GM12878 (cell line): ENCODE measurements at places on chromosomes 1 and 21. TPM values are rescaled to one million over a fixed set of nuclear protein-coding genes. Genes with fewer than 3 reads are reported as not detected.

DNA sequence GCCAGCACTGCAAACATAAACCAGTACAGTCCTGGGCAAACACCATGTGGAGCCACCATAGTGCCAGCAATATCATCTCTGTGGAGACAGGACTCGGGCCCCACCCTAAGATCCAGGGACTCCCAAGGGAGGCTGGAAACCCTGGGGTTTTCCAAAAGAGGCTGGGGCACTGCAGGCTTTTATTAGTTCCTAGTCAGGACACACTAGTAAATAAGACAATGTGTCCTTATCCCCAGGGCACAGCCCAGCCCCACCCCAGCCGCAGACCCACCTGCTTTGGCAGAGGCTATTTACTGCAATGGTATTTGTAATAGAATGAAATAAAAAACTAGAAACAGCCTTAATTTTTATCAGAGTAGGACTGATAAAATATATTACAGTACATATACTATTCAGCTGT is 486 bp upstream of the GJB3 start:
- no peak for DNase-seq

GRCh38 chr21:27647921-27648320 is 681.0 kb upstream of the ADAMTS5 start:
- no peak for DNase-seq

GRCh38 chr1:109807822-109808680 is 44.3 kb upstream of the EPS8L3 start:
- no peak for DNase-seq

GRCh38 chr1:209207126-209207700 is 376.3 kb upstream of the CAMK1G start:
- no peak for DNase-seq

DNA sequence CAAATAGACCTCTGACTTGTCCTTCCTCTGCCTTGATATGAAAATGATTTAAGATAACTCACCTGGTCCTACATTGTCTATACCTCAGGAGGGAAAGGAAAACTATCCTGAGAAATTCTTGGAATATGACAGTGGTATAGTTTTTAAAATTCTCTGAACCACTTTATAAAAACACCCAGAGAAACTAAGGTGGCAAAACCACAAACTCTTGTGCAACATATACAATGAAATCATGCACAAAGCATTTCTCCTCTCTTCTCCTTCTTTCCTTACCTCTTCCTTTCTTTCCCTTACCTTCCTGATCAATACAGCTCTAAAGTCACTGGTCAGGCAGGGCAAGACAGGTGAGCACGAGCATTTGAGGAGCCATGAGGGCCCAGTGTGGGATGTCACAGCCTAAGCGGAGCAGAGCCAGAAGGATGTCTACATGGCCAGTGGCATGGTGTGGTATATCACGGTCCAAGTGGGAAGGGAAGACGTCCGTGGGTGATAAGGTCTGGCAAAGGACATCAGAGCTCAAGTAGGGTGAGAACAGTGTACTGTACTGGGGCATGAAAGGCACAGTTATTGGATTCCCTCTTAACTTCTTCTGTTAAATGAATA is 543.3 kb downstream of the DPYD start:
- DNase-seq: no peak

- DNase-seq: no peak
These were observed 23.1 kb downstream of the C21orf91 start for GRCh38 chr21:17796037-17796403.

DNA sequence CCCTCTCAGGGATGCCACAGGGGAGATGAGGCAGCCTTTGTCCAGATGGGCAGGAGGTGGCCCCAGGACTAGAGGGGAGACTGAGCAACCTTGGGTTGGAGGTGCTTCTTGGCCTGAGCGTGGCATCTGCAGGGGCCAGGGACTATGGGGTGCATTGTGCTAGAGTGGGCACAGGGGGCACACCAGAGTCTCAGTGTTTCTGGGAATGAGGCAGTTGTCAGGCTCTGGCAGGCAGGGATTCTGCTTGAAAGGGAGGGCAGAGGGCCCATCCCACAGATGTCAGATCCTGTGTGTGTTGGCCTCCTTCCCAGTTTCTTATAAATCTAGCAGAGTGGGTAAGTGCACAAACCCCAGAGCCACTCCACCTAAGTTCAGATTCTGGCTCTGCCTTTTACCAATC is 13.7 kb downstream of the LGR6 start:
- DNase-seq: no peak

DNA sequence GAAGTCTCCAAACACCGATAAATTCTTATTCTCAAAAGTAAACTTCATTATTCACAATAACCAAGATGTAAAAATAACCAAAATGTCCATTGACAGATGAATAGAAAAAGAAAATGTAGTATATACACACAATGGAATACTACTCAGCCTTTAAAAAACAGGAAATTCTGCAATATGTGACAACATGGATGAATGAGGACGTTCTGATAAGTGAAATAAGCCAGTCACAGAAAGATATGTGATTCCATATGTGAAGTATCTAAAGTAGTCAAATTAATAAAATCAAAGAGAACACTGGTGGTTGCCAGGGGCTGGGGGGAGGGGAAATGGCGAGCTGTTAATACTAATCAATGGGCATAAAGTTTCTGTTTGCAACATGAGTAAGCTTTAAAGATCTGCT is 36.0 kb downstream of the LRRC8C start:
- no peak for DNase-seq

DNA sequence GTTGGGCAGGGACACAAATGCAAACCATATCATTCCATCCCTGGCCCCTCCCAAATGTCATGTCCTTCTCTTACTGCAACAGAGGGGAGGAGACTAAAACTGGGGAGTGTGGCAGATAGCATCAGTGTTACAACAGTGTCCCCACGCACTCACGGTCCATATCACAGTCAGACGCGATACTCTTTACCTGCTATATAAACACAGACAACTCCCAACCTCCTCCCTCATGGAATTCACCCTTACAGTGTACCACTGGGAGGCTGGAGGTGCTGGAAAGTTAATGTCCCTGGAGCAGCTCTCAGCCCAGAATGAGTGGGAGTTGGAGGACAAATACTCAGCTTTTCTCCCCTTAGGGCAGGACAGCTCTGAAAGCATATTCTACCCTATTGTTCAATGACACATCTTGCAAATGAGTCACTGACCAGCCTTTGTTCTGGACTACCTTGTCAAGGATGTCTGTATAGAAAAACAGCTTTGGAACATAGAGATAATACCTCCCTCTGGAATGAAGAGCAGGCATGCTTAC is 445.9 kb downstream of the SETD4 start:
- DNase-seq: no peak

DNA sequence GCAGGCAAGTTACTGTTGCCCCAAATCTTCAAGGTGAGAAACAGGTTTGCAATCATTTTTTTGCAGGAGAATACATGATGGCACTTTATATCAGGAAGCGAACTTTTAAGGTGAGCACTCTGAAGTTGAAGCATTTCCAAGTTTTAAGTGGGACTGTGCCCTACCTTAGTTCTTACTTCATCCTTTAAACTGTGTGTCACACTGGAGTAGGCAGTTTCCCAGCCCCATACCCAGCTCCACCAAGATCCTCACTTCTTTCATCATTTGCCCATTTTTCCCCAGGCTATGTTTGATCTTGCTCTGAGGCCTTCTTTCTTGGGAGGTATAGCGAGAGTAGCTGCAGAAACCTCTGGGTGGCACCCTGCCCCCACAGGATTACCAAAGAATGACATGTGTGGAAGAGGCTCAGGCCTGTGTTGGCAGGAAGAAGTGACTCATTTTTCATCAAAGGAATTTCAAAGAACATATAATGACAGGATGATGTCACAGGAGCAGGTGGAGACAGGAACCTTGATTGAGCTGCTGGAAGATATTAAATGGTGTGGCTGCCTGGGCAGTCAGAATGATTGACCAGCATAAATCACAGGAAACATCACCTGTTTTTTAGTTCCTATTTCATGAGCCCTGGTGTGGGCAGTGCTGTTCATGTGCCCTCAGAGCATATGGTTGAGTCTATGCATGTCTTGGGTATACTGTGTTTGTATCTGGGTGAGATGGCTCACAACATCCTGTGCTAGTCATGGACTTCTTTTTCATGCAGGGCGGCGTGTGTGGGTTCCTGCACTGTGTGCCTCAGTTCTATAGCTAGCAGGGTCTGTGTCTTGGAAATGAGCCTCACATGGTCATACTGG is 20.8 kb upstream of the MACF1 start:
- DNase-seq: no peak

DNA sequence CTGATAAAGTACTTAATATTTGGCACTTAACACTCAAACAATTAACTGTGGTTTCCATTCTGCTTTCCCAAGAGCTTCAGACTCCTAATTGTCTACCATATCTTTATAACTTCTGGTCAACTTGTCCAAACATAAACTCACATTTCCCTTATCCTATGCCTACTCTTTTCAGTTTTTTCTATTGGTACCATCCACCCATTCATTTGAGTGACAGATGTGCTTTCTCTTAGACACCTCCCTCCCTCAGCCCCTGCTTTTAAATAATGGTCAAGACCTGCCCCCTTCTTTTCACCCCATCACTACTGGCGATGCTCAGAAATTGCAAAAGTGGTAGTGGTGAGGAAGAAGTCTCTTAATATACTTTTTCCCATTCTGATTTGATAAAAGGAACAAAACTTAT is 5.5 kb downstream of the SLC16A4 start:
- DNase-seq: no peak

DNA sequence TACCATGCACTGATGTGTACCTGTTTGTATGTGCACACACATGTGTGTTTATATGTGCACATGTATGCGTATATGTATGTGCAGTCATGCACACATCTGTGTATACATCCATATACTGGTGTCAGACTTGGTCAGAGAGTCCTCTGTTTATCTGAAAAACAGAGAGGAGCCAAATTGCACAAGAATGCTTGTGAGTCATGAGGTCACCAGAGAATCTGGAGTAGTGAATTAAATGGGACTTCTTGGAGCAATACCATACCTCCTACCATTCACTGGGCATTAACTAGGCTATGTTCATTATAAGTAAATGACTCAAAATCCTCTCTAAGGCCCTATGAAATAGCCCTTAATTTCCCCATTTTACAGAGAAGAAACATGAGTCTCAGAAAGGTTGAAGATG is 272.1 kb upstream of the C1orf87 start:
- no peak for DNase-seq

DNA sequence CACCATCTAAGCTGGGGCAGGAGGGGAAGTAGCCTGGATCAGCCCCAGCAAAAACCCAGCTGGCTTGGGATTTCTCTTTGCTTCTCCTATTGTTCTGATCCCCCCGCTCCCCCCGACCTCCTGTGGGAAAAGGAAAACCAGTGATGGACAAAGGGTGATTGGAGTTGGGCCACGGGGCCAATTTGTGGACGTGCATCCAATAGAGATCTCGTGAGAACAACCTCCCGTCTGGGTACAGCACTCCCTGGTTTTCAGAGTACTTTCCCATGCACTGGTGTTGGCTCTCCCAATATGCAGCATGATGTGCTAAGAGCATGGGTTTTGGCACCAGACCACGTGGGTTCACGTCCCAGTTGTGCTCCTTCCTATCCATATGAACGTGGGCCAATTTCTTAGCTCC is 9.0 kb downstream of the BLACAT1 start:
- DNase-seq: no peak

DNA sequence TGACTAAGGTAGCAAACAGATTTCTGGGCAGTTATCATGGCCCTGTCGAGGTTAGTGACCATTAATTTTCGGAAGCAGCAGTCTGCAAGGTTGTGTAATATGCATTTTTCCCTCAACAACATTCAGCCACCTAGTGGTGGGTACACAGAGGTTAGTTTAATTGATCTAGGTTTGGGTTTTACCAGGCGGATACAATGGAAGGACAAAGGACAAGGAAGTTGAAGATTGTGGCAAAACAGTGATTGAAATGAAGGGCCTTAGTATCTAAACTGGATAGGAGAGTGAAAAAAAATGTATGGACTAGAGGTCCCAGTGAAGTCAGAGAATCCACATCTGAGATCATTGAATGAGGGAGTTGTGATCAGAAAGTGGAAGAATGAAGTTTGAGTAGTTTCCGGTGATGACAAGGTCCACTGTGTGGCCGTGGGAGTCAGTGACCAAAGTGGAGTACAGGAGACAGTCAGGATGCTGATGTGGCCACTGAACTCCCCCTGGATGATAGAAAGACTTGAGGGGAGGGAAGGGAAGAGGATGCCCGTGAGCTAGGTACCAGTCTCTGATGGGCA is 2.8 kb downstream of the ARMH1 start:
- DNase-seq: no peak

DNA sequence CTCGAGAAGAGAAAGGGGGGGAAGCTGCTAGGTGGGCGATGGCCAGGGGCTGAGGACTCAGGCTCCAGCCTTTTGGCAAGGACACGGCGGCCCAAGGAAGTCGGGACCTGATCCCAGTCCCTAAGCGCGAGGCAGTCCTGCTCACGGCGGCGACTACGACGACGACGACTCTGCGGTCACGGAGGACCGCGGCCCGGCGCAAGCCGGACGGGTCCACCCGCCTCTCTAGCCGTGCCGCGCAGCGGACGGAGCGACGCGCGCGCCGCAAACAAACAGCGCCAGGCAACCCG is 401 bp downstream of the WNT9A start:
- no peak for DNase-seq

GRCh38 chr1:19438516-19439195 is 46.7 kb downstream of the CAPZB start:
- no peak for DNase-seq

- DNase-seq: no peak
These were observed 15.4 kb downstream of the CCDC17 start for GRCh38 chr1:45608175-45609156.

The KLHDC9 gene
- 2.7 and 3.3 TPM in 2 replicates for total RNA-seq

The ZRANB2 gene
- total RNA-seq: 100 and 102 TPM in 2 replicates

The ARF1 gene
- total RNA-seq: 296 and 300 TPM in 2 replicates

The RHD gene
- 0.13 TPM in 1 of 2 replicates, not detected in the other for total RNA-seq

The CRABP2 gene
- 1.2 and 1.3 TPM in 2 replicates for total RNA-seq

The RGS8 gene
- 0.31 and 0.35 TPM in 2 replicates for total RNA-seq

The OVAAL gene
- total RNA-seq: not detected in 2 replicates

The PLA2G4A gene
- total RNA-seq: 1.1 TPM in 2 replicates

The IGSF21 gene
- total RNA-seq: not detected in 2 replicates
